ENCODE measurements at places on chromosomes 1 and 21.

DNA sequence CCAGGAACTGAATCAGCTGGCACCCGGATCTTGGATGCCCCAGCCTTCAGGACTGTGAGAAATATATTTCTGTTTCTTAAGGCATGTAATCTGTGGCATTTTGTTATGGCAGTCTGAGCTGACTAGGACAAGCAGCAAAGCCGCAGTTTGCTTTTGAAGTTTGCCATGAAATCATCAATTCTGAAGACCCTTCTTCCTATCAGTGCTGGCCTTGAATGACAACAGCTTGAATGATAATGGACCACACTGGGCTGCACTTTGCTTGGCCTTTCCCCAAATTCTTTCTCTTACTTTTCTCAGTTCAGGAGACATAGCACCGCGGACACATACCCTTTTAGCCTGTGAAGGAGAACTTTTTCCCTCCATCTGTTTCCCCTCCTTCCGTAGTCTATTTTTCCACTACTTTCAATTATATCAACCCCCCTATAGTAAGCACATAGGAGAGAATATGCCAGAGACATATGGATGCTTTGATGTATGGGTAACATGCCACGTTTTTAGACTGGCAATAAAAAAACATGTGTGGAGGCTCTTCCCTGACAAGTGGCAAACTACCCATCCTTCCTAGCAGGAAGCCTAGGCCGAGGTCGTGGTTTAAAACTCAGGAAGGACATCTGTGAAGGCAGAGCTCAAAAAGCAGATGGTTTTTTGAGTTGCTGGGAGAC lies 42.9 kb downstream of the HLX start:
- no peak for DNase-seq

DNA sequence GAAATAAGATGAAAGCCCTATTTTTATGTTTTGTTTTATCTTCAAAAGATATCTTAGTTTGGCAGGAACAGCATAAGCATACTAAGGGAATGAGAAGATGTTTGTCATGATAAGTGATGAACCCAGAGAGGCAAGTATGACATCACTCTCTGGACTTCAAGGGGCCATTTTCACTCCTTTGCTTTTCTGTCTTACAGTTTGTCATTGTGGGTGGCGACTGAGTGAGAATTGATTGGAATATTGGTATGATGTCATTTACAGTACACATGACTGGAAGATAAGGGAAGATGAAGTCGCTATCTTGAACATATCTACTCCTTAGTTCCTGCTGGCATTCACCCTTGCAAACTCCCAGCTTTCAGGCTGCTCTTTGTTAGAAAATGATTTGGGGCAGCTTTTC lies 258.1 kb upstream of the RAB4A start:
- no peak for DNase-seq

- DNase-seq: no peak
Measured at GRCh38 chr1:212611000-212611948, 2.7 kb downstream of the ATF3 start.

DNA sequence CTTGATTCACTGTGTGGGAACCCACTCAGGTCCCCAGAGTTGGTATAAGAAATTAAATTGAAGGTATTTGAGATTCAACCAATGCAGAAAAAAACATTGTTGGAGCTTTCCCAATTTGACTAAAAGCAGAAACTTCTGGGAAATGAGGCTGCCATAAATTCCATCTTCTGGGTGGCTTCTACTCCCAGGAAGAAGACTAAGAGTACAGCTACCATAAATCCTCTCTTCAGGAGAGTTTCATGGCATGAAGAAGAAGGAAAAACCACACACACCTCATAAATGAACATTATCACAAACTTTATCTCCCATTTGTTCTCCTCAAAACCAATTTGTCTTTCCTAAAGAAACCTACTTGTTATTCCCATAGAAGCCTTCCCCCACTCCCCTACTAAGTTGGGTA lies 283.9 kb downstream of the DPYD start:
- no peak for DNase-seq
